ENCODE measurements at places on chromosomes 2 and 18.

GRCh38 chr2:229180658-229181057 lies 90.4 kb downstream of the PID1 start:
- DNase-seq: no peak

DNA sequence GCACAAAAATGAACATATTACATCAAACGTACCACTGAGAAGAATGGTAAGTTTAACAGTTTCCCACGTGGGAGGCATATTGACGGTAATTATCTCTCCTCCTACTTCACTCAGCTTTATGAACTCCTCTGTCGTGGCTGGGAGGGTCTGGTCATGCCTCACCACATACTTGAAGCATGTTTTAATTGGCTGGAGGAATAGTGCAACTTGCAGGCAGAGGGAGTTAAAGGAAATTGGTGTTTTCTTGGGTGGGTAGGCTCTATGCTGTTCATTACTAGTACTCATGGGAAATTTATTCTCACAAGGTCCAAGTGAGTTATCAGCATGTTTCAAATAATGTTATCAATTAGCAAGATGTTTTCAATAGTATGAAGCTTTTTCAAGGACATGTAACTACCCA lies 767.0 kb downstream of the PLCL1 start:
- no peak for DNase-seq

DNA sequence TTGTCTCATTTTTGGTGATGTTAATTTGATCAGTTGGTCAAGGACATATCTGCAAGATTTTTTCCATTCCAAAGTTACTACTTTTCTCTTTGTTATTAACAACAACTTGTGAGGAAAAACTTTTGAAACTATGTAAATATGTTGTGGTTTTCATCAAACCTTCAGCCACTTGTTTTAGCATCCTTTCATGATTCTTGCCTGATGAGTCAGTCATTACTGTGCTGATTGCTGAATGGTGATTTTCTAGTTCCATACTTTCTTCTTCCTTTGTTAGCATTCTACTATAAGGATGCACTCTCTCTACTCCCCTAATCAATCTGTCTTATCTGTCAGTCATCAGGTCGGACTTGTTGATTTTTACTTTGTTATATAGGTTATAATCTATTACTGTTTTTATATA lies 10.9 kb downstream of the TMEM87B start:
- DNase-seq: no peak

GRCh38 chr2:120982598-120982997 lies 246.9 kb downstream of the GLI2 start:
- no peak for DNase-seq

GRCh38 chr2:106094131-106094841 lies 99.8 kb downstream of the UXS1 start:
- no peak for DNase-seq

DNA sequence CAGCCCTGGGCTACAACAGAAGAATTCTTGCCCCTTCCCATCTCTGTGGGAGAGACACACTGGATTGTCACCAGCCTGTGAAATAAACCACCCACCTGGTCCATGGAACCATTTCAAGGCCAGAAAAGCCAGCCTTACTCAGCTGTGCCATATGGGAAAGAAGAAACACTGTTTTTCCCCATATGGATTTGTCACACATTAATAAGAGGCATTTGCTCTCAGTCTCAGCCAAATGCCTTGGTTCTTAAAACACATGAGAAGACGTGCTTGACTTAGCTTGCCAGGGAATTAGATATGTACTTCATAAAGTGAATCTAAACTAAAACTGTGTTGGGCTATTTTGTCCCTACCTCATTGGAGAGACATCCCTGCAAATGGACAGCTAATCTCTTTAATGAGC lies 308.6 kb upstream of the TNP1 start:
- DNase-seq: no peak

DNA sequence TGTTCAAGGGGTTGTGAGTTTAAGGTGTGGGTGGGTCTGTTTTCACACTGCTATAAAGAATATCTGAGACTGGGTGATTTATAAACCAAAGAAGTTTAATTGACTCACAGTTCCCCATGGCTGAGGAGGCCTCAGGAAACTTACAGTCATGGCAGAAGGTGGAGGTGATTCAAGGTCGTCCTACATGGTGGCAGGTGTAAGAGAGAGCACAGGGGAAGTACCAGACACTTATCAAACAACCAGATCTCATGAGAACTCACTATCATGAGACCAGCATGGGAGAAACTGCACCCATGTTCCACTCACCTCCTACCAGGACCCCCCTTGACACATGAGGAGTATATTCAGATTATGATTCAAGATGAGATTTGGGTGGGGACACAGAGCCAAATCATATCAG lies 38.0 kb downstream of the RHBDD1 start:
- no peak for DNase-seq

DNA sequence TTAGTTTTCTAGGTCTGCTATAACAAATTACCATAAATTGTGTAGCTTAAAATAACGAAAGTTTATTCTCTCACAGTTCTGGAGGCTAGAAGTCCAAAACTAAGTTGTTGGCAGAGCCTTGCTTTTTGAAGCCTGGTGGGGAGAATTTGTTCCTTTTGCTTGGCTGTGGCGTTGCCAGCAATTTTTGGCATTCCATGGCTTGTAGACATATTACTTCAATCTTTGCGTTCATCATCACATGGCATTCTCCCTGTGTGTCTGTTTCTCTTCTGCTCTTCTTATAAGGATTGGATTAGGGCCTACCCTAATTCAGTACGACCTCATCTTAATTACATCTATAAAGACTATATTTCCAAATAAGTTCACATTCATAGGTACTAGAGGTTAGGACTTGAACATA lies 217.7 kb downstream of the MBD5 start:
- no peak for DNase-seq

GRCh38 chr2:42810971-42811811 lies 18.8 kb upstream of the HAAO start:
- peak; percentile 79 for DNase-seq

- DNase-seq: no peak
Observed at GRCh38 chr18:76471593-76471992, 23.4 kb downstream of the ZNF516 start.

DNA sequence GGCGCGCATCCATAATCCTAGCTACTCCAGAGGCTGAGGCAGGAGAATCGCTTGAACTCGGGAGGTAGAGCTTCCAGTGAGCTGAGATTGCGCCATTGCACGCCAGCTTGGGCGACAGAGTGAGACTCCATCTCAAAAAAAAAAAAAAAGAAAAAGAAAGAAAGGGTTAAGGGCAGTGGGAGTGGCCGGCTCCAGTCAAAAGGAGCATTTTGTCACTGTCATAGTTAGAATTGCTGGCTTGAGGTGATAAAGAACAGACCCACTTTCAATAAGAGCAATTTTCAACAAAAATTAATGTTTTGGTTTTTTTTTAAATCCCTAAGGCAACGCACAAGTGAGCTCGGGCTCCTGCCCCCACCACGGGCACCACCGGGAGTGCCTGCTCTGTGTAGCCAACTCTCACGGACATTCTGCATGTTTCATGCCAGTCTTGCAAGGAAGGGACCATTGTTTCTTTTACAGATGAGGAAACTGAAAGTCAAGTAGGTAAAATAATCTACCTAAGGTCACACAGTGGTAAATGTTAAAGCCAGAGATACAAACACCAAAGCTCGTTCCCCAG lies 8.5 kb downstream of the CIB4 start:
- DNase-seq: no peak

DNA sequence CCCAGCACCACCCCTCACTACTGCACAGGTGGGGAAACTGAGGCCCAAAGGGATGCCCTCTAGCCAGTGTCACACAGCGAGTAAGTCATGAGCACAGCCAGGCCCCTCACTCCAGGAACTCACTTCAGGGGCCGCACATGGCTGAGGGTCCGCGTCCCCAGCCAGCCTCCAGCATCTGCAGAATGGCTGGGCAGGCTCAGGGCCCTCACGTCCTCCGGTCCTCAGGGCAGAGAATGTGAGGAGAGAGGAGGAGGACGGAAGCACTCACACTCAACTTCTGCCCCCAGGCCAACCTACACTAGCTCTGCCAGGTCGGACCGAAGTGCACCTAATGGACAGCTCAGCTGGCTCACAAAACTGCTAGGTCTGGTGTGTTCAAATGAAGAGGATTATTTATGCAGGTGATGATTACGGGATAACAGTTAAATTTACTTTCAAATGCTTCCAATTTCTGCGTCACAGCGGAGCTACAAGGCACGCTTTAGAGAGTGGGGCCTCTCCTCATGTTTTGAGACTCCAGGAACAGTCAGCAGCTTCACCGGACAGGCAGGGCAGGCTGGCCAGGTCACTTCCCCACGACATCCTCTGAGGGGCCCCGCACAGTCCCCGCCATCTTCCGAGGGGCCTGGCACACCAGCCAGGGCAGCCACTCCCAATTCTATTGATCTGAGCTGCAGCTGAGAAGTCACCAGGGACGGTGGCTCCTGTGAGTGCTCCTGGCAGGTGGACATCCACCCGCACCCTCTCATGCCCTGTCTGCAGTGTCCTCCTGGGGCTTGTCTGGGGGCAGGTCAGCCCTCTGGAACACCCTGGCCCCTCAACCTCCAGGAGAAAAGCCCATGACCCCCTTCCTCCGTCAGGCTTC lies 26.5 kb downstream of the KIF1A start:
- no peak for DNase-seq

GRCh38 chr2:3149441-3150217 lies 228.0 kb downstream of the EIPR1 start:
- DNase-seq: no peak

- DNase-seq: no peak
Observed at GRCh38 chr2:1614564-1614963, 129.8 kb downstream of the PXDN start.

All from NCI-H345 (cell line).